CD8-positive, alpha-beta memory T cell (primary cell): ENCODE measurements at places on chromosomes 11 and 22.

DNA sequence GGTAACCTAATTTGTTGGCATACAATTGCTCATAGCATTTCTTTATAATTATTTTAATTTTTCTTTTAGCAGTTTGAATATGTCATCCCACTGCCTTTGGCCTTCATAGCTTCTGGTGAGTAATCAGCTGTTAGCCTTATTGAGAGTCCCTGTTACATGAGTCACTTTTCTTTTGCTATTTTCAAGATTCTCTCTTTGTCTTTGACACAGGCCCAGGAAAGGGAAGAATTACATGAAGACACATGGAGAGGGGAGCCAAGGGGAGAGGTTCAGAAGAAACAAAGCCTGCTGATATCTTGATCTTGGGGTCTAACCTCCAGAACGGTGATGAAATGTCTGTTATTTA lies 418.2 kb downstream of the METTL15 start:
- DNase-seq, result no peak

GRCh38 chr22:49880281-49880680 lies 26.6 kb downstream of the ZBED4 start:
- no peak for DNase-seq

DNA sequence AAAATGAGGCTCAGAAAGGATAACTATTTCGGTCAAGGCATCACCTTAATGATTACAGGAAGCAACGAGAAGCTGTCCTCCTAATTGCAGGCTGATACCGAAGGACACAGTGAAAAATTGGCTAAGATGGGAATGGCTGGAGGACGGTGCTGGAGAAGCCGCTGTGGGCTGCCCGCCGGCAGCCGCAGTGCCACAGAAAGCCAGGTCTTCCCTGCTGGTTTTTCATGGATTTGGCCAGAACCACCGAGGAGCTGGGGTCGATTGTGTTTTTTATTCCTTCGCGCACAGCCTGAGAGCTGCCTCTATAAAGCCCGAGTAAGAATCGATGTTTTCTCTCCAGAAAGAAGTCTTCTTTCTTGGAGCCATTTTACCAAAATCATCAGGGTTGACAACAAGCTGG lies 1484.2 kb downstream of the BRD1 start:
- no peak for DNase-seq

GRCh38 chr11:43737201-43737590 lies 56.7 kb downstream of the HSD17B12 start:
- DNase-seq, result no peak

- no peak for DNase-seq
These were observed 56.0 kb downstream of the PISD start for GRCh38 chr22:31605851-31606585.

DNA sequence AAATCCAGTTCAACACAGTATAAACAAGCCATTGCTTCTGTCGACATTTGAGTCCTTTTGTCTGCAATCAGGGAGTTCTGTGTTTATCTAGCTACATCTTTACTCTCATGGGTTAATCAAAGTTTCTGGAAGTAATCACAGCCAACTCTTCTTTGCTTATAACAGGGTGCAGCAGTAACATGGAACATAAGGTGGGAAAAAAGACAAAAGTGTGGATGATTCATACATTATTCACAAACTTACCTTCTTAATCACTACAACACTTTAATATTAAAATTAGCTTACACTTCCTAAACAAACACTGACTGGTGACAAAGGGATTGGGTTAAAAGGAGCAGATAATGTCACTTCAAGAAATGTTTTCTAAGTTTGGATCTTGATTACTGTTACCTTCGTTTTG lies 44.7 kb downstream of the SNX19 start:
- DNase-seq, result no peak

DNA sequence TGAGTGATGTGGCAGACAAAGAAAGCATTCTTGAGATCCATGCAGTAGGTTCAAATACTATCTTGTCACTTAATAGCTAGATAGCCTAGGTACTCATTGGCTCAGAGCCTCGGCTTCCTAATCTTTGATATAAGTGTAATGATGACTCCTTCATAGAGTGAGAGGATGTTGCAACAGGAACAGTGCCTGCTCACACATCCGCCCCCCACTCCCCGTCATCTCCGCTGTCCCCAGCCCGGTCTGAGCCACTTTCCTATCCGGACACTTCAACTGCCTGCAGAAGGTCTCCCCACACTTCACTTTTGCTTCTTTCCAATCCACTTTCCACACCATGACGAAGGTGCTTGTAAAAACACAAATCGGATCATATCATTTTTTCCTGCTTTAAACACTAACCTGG lies 128.8 kb downstream of the NTM start:
- DNase-seq, result no peak

GRCh38 chr11:26480041-26480440 lies 92.0 kb downstream of the MUC15 start:
- no peak for DNase-seq

DNA sequence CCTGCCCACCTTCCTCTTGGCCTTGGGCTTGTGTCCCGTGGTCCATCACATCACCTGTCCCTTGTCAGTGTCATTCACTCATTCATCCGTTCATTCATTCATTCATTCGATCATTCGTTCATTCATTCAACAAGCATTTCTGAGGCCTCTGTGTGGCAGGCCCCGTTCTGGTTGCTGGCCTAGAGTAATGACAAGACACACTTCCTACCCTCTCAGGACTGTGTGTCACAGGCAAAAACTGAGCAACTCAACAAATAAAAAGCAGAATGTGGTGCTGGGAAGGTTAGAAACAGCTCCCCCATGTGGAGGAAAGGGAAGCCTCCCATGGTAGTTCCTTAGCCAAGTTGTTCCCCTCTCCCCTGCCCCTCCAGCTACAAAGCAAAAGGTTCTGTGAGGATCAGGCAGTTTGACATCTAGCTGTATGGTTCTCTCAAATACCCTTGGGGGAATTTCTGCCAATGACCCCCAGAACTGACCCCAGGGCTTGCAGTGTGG lies 1.6 kb upstream of the OMP start:
- no peak for DNase-seq

DNA sequence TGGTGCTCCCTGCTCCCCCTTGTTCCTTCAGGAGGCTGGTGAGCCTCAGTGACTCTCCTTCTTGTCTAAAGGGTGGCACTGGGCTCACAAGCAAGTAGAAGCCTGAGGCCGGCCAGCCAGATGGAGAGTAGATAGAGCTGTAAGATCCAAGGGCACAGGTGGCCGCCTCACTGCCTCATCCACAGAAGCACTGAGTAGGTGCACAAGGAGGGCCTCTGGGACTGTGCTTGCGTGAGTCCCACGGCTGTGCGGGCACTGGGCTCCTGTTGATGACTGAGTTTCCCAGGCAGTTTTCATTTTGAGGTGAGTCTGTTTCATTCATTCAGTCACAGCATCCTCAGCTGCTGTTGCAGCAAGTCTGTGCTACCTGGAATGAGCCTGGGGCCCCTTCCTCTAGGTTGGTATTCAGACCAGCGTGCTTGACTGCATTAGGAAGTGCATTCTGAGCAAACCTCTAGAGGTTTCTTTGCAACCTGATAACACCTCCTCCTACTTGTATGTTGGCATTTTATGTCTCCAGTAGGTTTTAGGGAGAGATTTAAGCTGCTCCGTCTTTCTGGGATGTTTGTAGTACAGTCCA lies 184.0 kb downstream of the TBC1D22A start:
- DNase-seq, result no peak

DNA sequence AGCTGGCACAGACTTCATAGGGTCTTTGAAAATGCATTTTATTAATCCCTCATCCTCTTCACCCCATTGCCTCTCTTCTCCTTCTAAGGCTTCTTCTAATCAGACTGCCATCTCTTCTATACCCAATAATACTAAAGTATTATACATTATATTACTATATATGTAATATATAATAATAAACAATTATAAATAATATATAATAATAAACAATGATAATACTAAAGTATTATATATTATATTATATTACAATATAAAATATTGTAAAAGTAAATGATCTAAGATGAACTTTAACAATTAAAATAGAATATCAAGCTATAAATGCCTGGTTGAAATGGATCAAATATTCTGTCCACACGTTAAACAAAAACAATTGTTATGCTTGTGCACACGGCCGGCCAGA lies 13.0 kb downstream of the SCGB2A1 start:
- no peak for DNase-seq

DNA sequence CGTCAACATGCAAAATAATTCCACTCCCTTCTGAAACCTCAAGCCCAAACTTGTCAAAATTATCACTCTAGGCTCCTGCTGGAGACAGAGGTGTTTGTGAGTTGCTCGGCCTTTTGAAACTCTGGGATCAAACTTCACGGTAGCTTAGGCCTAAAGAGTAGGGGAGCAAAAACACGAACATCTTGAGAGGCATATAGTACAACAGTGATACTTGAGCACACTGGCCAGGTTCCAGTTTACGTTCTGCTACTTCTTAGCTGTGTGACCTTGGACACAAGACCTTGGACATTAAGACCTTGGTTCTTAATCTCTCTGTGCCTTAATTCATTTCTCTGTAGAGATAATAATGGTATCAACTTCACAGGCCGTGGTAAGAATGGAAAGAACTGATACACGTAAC lies 123.5 kb upstream of the LMO1 start:
- DNase-seq, result no peak

DNA sequence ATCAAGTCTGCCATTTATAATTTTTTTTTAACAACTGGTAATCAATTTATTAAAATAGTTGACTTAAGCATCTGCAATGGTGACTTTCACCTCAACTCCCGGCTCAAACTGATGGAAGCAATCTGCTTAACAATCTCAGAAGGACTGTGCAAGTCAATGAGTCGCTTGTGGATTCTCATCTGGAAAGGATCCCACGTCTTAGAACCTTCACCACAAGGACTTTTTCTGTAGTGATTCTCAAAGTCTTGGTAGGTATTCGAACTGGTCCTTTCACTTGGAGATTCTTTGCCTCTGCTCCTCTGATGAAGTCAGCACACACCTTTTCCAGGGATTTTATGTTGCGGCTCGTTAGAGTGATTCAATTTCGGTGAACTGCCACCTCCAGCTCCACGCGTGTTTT lies 7.3 kb downstream of the RSF1 start:
- DNase-seq, result no peak

DNA sequence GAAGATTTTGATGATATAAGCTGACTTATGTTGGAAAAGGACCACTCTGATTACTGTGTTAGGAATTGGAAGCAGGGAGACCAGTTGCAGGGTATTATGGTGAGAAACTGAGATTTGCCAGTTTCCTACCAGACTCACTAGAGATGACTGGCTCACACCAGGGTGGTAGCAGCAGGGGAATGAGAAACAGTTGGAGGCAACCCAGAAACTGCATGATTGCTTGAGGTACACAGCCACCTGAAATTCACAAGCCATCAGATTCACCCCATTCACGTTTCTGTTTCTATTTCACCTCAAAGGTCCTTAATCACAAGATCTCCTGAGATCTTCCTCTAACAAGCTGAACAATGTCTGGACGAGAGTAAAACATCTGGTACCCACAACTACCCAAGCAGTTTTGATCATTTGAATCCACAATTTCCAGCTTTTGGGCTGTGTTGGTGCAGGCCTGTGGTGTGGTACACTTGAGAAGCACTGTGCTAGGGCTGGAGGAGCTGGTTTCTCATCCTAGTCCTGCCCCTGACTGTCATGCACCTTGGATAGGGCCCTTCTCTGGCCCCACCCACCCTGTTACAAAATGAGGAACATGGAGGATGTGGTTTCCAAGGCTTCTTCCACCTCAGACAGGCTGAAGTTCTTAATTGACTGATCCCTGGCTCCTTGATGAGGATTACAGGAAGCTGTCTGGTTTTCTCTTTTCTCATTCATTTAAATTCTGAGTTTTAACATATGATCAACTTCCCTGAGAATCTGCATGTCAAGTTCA lies 233.4 kb downstream of the INSC start:
- DNase-seq, result no peak

DNA sequence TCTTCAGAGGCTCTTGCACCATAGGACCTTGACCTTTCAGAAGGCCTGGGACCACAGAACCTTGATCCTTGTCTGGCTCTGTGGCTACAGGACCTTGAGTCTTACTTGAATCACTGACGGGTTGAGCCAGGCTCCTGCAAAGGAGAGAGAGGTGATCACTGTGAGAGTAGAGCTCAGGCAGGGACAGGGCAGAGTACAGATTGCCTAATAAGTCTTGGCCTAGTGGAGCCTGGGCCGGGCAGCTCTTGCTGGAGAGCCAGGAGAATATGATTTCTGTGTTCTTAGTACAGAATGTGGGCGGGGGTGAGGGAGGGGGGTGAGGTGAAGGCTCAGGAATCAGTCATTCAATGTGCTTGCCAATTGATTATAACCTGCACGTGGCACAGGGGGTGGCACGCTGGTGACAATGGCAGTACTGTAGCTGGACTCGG lies 26.0 kb downstream of the SERPINH1 start:
- DNase-seq, result no peak

GRCh38 chr11:88345949-88346348 lies 8.4 kb upstream of the CTSC start:
- no peak for DNase-seq

DNA sequence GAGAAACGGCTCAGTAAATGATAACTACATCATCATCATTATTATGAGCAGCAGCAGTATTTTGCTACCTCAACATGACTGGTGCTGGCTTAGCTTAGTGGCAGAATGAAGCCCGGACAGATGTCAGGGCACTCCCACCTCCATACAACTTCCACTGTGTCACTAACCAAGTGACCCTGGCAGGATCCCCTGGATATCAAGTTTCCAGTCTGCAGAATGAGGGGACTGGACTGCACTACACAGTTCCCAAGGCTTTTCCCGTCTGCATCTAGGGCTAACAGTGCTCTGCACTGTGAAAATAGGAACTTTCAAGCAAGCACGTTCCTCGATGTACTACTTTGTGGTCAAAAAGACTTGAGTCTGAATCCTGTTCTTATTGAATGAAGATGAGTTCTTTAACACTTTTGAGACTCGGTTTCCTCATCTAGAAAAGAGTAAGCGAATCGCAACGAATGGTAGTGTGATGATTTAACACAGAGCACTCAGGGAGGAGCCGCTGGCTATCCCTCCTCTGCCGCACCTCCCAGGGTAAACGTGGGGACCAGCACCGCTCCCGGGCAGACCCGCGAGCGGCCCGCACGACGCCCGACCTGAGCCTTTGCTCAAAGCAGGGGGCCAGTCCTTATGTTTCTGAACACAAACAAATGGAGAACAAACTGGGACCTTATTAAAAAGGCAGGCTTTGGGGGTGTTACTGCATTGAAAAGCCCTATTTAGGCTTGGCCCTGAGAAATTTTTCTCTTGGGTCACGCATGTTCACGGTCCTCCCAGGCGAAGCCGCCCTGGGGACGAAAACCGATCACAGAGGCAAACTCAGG lies 910 bp downstream of the CLTCL1 start:
- no peak for DNase-seq

- no peak for DNase-seq
These were observed 31.1 kb downstream of the TSPAN4 start for GRCh38 chr11:873706-874105.

GRCh38 chr11:132531921-132532320 lies 1000.4 kb downstream of the OPCML start:
- no peak for DNase-seq
